ENCODE measurements at places on chromosomes 3 and 15. TPM values are rescaled to one million over a fixed set of nuclear protein-coding genes. Genes with fewer than 3 reads are reported as not detected.
A peak's percentile ranks its signal among the peaks of the same experiment; 100 is the strongest.

DNA sequence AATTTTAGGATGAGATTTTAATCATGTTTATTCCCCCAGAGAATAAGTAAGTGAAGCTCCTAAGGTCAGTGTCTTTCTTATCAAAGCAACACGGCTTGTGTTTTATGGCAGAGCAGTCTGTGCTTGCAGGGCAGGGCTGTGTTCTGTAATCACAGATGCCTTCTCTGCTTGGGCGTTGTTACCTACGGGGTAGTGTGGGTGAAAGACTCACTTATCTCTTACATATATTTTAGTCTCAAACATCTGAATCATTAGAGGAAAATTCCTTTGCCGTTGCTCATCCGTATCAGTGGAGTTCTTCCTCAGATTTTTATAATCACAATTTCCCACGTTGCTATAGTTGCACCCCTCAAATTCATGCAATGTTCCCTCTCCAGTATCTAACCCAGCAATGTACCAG, 271.7 kb upstream of the MEIS2 start:
- no peak for DNase-seq

GRCh38 chr15:61915640-61916039, 144.6 kb downstream of the VPS13C start:
- no peak for DNase-seq

DNA sequence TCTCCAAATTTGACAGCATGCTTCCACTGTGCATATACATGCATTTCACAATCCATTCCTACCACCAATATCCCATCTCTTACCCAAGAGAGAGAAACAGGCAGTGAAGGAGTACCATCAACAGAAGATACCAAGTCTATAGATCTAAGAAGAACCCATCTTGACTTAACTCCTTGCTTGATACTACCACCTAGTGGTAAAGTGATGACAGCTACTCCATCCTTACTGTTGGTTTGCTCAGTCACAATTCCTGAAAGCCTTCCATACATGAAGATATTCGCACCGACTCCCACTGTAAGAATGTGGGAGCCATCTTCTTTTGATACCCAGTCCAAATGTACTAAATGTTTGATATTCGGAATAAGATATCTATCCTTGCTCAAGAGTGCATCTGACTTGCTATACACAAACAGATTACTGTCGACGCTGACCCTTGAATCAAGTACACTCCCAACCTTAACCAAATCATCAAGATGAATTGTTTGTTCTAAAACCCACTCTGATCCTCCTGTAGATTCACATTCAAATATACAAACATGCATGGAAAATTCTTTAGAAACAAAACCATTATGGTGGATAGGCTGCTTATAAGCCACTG, 123.1 kb downstream of the DMXL2 start:
- DNase-seq = no peak

- peak; percentile 23 for DNase-seq
These were observed 93.2 kb upstream of the RNF7 start for GRCh38 chr3:141644931-141645330.

DNA sequence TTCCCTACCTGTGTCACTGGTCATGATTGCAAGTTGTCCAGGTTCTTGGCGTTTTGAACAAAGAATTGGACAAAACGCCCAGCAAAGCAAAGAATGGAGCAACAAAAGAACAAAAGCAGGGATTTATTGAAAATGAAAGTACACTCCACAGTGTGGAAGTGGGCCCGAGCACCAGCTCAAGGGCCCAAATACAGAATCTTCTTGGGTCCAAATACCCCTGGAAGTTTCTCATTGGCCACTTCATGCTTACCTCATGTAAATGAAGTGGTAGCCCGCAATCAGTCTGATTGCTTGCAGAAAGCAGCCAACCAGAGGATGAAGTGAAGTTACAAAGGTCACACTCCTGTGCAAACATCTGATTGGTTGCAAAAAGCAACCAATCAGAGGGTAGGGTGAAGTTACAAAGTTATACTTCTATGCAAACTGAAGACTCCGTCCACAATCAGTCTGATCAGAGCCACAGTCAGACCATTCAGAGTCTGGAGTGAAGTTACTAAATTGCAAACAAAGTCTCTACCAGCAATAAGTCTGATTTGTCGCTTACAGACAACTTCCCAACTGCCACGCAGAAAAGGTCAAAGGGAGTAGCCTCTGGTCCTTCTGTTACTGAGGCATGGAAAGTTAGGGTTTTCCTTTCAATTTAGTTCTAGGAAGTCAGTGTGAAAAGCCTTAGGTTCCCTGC, 8.3 kb upstream of the TM4SF1 start:
- DNase-seq = no peak

GRCh38 chr3:7423995-7424394, 563.1 kb downstream of the GRM7 start:
- DNase-seq = no peak

Gene CELF6
- not detected for total RNA-seq

Data from dermis microvascular lymphatic vessel endothelial cell (primary cell).